ENCODE measurements at places on chromosomes 2 and 18.

DNA sequence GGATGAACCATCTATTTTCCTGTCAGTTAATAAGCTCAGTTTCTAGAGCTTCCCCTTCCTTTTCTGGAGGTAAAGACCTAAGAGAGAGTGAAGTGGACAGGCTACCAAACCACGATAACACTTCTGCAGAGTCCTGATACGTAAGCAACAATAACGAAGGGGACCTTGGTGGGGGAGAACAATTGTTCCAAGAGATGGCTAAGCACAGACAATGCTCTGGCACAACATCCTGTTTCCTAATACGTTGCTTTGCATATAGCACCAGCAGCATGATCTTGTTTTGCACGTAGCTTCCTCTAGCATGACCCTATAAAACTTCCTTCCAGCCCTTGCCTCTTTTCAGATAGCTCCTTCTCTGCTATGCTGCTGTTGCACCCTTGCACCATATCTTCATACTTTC lies 247.3 kb downstream of the RAD51AP2 start:
- DNase-seq: no peak

- DNase-seq: no peak
Observed at GRCh38 chr2:162327134-162327769, 8.8 kb upstream of the IFIH1 start.

- DNase-seq: no peak
Observed at GRCh38 chr2:99987160-99987559, 155.2 kb downstream of the AFF3 start.

GRCh38 chr2:7703543-7704144 lies 786.4 kb downstream of the RNF144A start:
- DNase-seq: no peak

GRCh38 chr2:195479407-195479806 lies 177.6 kb upstream of the SLC39A10 start:
- DNase-seq: no peak

- DNase-seq: no peak
Observed at GRCh38 chr2:46964835-46965560, 49.4 kb upstream of the MCFD2 start.

- DNase-seq: no peak
Observed at GRCh38 chr2:126448611-126449010, 207.3 kb upstream of the GYPC start.

DNA sequence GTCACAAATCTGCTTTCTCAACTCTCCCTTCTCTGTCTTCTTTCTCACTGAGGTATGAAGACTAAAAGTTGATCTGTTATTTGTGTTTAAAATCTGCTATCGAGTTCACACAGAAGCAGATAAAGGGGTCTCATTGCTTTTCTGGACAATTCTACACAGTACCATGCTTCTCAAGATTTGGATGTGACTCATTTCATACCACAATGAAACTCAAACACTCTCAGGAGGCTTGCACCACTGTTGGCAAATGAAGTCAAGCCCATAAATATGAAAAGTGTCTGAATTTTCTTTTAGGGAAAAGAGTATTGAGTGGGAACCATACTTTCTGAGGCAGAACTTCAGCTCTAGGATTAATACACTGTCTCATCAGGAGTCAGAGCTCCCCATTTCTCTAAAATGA lies 274.6 kb upstream of the CYRIA start:
- no peak for DNase-seq

GRCh38 chr2:221529177-221529942 lies 42.7 kb downstream of the EPHA4 start:
- DNase-seq: no peak

DNA sequence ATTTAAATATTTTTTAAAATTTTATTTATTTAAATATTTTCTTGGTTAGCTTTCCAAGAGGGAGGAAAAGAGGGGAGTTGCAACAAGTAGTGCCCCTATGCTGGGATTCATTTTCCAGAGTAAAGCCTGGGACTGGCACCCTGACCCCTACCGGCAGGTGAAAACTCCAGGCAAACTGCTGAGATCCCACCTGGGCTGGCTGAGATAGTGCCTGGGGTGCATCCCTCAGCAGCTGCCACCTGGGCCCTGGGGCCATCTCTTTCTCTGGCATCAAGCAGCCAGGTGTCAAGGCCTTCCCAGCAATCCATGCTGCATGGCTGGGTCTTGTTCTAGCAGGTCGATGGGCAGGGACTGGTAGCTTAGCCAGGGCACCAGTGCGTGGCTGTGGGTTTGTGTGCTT lies 6.6 kb downstream of the SIX2 start:
- no peak for DNase-seq

GRCh38 chr2:232385660-232386489 lies 7.3 kb downstream of the ALPP start:
- no peak for DNase-seq

- DNase-seq: no peak
Observed at GRCh38 chr18:49597157-49597931, 35.5 kb downstream of the LIPG start.

- no peak for DNase-seq
Observed at GRCh38 chr2:224278531-224278930, 123.4 kb downstream of the FAM124B start.

DNA sequence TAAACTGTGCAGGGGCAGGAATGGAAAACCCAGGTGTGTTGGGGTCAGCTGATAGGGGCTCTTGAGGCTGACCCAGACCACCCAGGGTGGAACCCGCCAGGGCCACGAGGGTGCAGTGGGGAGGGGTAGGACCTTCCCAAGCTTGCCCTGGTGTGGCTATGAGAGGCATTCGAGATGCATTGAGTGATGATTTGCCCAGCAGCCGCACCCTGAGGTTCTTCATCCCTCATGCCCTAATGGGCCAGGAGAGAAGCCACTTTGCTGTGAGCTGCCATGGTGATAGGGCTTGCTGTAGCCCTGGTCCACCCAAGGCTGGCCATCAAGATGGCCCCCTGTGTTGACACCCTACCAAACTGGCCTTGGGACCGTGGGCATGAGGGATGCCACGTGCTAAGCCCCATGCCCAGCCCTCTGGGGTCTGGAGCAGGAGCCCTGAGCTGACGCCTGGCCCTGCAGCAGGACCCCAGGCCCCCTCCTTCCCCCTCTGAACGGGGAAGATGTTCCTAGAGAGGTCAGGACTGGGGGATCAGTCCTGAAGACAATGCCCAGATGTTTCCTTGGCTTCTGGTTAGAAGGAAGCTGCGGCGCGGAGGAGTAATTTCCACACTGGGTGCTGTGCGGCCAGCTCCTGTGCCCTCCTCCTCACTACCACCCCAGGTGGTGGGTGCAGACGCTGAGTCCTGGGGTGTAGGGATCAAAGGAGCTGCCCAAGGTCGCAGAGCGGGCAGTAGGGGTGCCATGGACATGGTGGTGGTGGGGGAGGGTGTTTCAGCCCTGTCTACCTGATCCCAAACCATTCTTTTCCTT lies 122.5 kb upstream of the HDAC4 start:
- DNase-seq: no peak

- no peak for DNase-seq
Observed at GRCh38 chr2:156818944-156819343, 382.8 kb downstream of the GPD2 start.

- DNase-seq: no peak
Observed at GRCh38 chr18:46867367-46868143, 49.8 kb downstream of the PIAS2 start.

- DNase-seq: no peak
Observed at GRCh38 chr2:163690896-163691295, 44.9 kb downstream of the FIGN start.

DNA sequence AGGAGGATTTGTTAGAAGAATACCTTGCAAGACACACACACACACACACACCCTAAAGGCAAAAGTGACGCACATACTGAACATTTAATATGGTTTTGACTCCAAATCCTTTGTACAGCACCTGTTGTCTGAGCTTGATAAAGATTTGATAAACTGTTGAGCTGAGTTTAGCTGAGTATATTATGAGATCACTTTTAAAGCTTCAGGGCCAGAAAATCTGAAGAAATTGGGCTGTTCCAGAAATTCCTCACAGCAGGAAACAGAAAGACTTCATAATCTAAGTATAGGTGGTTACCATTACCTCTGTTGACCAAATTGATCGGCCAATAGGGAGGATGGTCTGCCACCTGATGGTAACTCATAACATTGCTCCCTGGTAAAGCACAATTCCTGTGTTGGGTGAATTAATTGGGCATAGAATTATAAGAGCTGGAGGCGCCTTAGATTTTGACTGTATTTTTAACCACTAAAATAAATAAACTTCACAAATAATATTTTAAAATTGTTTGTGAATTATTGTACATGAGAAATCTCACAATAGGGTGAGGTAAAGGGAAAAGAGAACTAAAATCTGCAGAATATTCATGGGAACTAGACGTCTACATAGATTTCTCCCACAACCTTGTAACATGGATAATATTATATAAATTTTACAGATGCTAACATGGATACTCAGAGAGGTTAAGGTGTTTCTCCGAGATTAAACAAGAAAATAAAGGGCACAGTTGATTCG lies 21.8 kb upstream of the RPIA start:
- no peak for DNase-seq

DNA sequence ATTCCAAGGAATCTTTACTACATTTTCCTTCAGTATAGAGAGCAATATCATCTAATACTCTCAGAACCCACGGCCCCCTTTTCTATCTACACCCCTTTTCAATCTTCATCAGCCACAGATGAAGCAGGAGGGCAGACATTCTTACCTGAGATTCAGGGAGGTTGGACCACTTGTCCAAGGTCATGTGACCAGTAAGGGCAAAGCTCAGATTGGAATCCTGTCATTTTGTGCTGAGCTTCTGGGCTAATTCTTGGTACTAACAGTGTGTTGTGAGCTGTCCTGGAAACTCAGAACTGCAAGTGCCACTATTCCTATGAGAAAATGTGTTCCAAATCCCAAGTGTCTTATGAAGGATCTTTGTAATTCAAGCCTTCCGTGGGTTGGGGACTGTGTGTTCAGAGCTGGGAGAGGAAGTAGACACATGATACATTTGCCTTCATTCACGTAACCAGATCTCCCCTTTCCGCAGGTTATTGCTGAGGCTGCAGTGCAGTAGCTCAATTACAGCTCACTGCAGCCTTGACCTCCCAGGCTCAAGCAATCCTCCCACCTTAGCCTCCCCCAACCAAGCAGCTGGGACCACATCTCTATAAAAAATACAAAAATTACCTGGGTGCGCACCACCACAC lies 3.3 kb downstream of the CHRNA1 start:
- no peak for DNase-seq

- DNase-seq: no peak
Observed at GRCh38 chr2:3280197-3280596, 97.4 kb downstream of the EIPR1 start.

- DNase-seq: no peak
Observed at GRCh38 chr2:656676-657075, 20.5 kb downstream of the TMEM18 start.

GRCh38 chr2:237639052-237639835 lies 11.9 kb downstream of the LRRFIP1 start:
- no peak for DNase-seq

DNA sequence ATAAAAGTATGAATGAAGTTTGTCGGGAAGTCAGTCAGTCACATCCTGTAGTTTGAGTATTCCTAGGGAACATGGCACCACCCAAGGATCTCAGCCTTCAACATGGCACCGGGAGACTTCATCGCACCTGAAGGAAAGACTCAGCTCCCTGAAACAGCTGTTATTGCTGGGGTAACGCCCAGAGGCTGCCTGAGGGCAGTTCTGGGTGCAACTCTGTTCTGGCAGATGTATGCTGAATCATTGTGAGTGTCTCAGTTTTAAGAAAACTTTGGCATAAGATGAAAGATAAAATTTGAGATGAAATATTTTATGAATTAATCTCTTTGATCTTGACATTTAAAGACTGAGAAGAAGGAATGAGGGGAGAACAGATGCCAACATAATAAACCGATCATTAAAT lies 49.9 kb upstream of the SERPINB2 start:
- DNase-seq: no peak

GRCh38 chr2:49123600-49123999 lies 30.7 kb downstream of the FSHR start:
- no peak for DNase-seq

DNA sequence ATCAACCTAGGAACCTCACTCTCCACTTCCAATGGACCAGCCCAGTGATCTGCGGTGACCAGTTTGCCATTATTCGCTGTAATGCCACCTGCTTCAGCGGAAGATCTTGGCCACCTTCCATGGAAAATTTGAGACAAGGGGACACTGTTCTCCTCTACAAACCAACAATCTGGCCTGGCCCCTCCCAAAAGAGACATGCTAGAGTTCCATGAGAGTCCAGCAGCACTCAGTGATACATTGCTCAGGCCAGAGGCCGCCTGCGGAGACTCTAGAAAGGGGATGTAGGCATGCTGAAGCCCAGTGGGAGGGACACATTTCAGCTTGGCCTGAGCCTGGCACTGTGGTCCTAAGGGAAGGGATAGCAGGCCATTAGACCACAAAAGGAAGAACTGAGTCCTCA lies 58.3 kb downstream of the COL6A3 start:
- no peak for DNase-seq

- no peak for DNase-seq
Observed at GRCh38 chr2:46510598-46511177, 31.3 kb downstream of the TMEM247 start.

DNA sequence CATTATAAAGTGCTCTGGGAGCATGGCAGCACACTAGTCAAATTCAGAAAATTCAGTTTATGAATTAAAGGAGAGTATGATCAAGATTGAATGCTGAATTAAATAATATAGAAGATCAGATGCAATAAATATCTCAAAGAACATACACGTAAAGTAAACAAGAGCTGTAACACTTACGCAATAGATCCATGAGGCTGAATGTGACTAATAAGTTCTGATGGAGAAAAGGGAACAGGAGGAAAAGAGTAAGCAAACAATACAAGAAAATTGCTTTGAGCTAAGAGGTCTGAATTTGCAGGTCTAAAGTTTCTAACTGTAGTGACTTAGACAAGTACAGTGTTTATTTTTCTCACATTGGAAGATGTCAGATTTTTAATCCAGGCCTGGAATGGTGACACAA lies 646.7 kb upstream of the ZNF804A start:
- no peak for DNase-seq

- no peak for DNase-seq
Observed at GRCh38 chr2:181231886-181232621, 225.1 kb upstream of the ITGA4 start.

GRCh38 chr2:235612181-235612950 lies 118.5 kb downstream of the AGAP1 start:
- no peak for DNase-seq

DNA sequence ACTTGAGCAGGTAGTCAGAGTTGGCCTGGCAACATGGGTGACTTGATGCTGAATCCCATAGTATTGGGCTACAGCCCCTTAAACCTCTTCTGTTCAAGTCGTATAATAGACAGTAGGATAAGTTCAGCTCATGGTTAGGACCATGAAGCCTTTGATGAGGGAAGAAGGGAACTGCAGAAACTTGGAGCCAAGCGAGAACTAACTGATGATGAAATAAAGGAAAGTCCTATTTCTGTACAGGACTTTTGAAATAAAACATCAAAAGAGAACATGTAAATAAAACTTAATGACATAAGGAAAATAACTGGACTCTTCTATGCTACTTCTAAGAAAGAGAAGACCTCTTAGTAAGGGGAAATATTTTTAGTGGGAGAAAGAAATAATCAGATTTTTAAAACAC lies 51.2 kb upstream of the UGP2 start:
- DNase-seq: no peak

All from esophagus squamous epithelium (tissue), 5 donors.